ENCODE measurements at places on chromosomes 5 and 9. TPM values are rescaled to one million over a fixed set of nuclear protein-coding genes. Genes with fewer than 3 reads are reported as not detected.

DNA sequence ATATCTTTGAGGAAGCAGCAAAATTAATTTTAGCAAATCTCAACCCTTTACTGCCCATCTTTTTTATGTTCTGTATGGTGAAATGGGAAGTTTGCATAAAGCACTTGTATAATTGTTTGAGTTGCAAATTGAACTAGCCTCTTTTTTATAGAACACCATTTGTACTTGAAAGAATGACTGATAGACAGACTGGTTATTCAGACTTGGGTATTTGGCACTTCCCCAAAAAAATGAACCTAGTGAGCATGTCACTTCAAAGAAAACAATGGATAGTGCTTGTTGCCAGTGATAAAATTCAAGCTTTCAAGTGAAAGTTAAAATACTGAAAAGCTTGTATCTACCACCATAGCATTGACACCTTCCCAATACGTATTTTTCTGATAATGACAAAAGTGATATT lies 115.8 kb downstream of the ERCC6L2 start:
- ATAC-seq = no peak

- peak; percentile 95 for ATAC-seq
Measured at GRCh38 chr5:179907556-179908324, at the start of gene TBC1D9B. Gene TBC1D9B (minus strand): TSS chr5:179907897. CDS start chr5:179907821, 76 bp downstream.

- ATAC-seq = no peak
Measured at GRCh38 chr9:519579-519978, 304.9 kb downstream of the DOCK8 start.

PCDHA4 gene
- 0.96 TPM for total RNA-seq

GRCh38 chr5:111013011-111013410 lies 58.5 kb upstream of the TSLP start:
- ATAC-seq = no peak

UBE2QL1 gene
- 1.4 TPM for total RNA-seq

HRH2 gene
- total RNA-seq = 3.4 TPM

GRCh38 chr9:88583901-88584596 lies 49.1 kb downstream of the NXNL2 start:
- ATAC-seq = peak; percentile 75

DNA sequence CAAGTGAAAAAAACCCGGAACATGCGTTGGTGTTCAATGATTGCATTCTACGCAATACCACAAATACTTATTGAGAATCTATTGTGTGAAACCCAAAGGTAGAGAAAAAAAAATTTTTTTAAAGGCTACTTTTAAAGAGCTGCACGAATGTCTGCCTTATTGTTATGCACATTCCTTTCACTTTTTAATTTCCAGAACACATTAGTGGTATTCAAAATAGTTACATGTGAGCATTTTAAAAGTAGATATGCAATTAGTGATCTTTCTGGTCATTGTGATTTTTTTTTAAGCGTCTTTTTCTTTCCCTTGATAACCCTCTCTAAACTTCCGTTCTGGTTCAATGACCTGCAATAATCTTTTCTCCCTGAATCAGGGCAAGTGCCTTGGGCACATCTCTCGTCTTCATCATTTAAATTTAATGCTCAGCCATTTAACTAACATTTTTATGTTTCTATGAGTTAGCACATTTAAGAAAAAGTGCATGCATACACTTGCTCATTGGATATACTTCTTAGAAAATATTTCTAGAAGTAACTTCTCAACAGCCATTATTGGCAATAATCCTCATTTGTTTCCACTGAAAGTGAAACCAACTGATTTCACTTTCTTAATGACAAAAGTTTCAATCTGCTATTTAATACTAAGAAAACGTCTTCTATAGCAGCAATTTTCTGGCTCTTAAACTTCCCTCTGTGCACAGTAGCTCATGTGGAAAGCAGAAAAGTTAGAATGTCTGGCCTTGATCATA lies 80.3 kb downstream of the CDH6 start:
- no peak for ATAC-seq

- no peak for ATAC-seq
Measured at GRCh38 chr9:75488719-75489110, 400.4 kb downstream of the OSTF1 start.

PTGS1 gene
- total RNA-seq = 56.7 TPM

BTNL8 gene
- not detected for total RNA-seq

- no peak for ATAC-seq
Measured at GRCh38 chr5:93596310-93596675, 13.3 kb downstream of the NR2F1 start.

GRCh38 chr5:4765411-4765810 lies 374.7 kb upstream of the ADAMTS16 start:
- no peak for ATAC-seq

GRCh38 chr9:27514551-27514950 lies 9.5 kb upstream of the IFNK start:
- ATAC-seq = no peak

- no peak for ATAC-seq
Measured at GRCh38 chr5:96927008-96927407, 8.9 kb upstream of the LNPEP start.

DNA sequence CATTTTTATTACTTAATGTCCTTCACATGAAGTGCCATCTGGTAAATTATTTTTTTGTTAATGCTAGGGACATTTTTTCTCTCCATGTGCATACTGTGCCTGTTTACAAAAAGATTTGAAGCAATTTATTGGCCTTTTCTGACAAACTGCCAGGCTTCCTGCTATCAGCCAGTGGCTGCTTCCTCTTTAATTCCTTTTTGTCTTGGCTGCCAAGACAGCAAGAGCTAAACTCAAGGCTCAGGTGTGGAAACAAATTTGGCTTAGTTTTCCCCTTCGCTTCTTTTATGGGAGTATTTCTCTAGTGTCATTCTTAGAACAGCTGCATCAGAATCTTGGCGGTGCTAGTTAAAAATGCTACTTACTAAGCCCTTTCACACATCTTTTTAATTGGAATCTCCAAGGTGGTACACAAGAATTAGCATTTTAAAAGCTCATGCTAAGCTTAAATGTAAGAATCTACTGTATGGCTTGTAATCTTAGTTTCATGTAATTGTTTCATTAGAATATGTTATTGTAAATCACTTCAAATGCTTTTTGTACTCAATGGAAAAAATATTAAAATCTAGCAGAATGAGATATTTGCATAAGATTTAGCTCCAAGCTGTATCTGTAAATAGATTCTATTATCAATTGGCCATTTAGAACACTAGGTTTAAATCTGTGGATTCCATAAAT lies 134.2 kb upstream of the RASGRF2 start:
- ATAC-seq = no peak

GRCh38 chr5:68534956-68535520 lies 319.5 kb downstream of the PIK3R1 start:
- ATAC-seq = peak; percentile 13

BRINP1 gene
- 0.27 TPM for total RNA-seq

OR1N2 gene
- not detected for total RNA-seq

DNA sequence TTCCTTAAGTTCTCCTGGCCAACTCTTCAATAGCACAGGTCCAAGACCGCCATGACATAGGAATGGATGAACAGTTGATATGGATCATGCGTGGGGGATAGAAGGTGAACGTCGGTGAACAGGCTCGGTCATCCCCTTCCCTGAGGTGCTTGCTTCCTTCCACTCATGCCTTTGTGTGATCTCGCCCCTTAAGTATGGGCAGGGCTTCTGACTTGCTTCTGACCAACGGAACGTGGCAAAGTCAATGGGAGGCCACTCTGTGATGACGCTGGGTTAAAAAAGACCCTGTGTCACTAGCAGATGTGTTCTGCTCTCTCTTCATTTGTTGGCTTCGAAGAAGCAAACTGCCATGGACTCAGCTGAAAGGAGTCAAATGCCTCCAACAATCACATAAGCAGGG lies 240.5 kb upstream of the TUT7 start:
- no peak for ATAC-seq

GRCh38 chr5:132000677-132001453 lies 10.6 kb downstream of the ACSL6 start:
- ATAC-seq = no peak

DNA sequence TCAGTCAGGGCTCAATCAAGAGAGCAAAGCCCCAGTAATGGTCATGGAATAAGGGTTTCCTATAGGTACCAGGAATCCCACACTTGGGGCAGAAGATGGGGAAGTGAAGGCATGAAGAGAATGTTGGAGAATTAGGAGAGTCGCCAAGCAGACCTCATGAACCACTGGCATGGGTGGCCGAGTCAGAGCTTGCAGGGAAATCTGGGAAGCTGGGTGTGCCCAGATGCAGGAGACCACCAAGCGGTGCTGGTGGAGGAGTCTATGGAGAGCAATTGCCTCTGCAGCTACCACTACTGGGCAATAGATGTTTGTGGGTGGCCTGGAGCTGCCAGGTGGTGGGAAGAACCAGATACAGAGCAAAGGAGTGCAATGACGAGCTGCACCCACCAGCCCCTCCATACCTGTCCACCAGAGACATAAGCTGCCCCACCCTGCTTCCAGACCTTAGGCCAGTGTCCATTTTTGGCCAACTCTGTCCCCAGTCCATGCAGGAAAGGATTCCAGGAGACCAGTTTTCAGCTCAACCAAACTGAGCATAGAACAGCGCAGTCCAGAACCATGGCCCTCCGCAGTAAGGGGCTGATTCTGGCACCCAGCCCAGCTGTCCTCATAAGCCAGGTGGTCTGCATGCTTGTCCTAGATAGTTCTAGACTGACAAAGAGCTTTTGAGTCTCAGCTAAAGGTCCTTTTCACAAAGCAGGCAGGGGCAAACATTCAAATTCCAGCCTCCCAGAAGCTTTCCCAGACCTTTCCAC lies 323.9 kb downstream of the GADD45G start:
- ATAC-seq = no peak

DNA sequence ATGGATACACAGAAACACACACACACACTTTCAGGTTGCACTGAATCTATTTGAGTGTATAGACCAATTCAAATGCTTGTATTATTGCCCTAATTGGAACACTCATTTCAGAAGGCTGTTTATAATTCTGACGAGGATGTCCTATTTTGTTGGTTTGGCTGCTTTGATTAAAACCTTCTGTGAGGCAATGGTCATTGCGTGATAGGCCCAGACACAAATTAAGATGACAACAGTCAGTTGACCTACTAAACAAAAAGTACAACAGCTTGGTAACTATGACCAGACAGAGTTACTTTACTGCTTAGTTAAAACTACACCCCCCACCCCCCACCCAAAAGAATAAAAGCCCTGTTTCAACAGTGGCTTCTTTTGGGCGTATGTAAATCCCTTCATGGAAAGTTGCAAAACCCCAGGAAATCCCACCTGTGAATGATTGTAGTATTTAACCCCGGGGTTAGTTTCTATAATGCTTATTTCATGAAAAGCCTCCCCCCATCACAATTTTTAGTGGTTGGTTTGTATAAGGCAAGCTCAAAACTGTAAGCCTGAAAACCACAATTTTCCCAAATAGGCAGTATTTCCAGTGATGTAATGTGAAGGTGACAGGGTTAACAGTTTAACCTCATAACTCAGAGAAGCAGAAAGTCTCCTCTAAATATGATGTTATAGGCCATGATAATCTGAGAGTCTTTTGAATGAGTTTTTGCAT lies 340.8 kb downstream of the FGF10 start:
- peak; percentile 63 for ATAC-seq

NUTM2G gene
- total RNA-seq = not detected

GRCh38 chr9:82720515-82720914 lies 342.4 kb downstream of the RASEF start:
- no peak for ATAC-seq

DNA sequence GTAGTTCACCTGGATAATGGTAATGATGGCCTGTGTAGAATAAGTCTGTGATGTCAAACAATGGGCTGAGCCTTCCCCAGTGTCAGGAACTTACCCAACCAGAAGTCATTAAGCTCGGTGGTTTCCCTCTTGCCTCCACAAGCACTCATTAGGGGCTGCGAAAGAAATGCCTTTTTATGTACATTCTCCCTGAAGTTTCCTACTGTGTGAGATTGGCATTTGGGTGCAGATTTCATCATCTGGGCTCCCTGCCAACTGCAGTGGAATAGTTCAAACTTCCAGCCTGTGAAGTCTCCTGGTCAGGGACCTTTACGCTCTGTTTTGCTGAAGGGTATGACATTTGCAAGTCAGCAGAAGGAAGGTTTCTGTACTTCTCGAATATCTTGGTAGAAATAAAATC lies 41.6 kb upstream of the TMEM215 start:
- ATAC-seq = no peak

DNA sequence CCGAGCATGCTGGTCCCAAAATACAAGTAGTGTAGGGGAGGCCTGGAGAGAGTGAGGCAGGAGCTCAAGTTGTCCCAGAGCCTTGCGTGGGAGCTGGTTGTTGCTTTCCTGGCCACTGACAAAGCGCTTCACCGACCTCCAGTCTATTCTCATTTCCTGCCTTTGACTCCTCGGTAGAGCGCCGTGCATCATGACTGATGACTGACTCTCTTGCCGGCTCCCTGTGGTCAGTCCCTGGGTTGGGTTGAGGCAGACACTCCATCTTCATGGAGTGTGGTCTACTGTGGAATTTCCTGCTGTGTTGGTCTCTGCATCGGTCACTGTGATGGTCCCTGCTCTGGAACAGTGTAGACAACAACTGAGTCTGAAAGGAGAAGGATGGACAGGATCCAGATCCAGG lies 175.1 kb upstream of the S1PR3 start:
- ATAC-seq = no peak

- ATAC-seq = no peak
Measured at GRCh38 chr5:17360879-17361278, 137.2 kb upstream of the TAF11L2 start.

DNA sequence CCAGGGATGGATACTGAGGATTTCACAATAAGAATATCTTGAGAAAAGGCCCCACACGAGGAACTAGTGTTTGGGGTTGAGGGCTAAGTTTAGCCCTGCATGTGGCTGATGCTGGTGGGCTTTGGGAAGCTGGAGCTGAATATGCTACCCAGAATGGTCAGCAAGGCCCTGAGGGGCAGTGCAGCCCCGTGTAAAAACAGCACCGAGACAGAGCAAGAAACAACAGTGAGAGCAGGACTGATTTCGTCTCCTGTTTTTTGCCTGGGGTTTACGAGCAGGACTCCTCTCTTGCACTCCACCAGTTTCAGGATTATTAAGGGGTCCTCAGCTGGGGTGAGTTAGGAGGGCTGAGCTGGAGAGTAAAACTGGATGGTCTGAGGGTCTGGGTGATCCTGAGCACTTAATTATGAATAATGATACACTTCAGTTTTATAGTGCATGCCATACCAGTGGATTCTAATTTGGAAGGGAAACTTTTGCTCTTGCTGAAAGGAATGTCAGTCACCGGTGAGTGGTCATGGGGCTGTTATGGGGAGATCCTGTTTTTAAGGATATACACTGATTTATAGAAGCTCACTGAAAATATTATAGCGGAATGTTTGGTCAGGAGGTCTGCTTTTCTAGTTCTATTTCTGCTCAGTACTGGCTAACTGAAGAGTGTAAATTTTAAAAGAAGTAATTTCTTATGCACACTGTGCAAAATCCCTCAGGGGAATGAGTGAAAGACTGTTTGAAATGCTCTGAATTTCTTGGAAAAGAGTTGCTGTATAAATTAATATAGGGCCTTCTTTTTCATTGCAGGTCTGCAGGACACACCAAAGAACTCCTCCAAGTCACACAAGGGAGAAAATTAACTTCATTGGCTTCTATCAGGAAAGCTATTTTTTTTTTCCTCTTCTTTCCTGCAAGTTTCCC lies 42.7 kb upstream of the NFIB start:
- ATAC-seq = no peak

CATSPER3 gene
- not detected for total RNA-seq

FOXD4L6 gene
- total RNA-seq = not detected

Measured in gastroesophageal sphincter (tissue), 4 donors.